D721Med (cell line): ENCODE measurements at places on chromosomes 7 and 10.

DNA sequence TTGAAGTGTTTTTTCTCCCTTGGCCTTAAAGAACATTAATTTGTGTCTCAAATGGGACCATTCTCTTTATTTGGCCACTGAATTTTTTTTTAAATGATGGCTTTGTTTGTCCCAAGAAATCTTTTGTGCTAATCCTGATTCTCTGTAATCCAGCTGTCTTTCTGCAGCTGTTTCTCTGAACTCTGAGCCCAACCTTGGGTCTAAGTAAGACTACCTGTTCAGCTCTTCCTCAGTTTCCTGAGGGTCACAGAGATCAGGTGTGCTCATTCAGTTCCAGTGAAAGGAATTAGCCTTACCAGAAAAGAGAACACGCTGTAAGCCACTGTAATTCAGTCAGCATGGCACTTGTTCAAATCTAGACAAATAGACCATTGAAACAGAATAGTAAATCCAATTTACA lies 94.2 kb downstream of the ANKIB1 start:
- no peak for DNase-seq

GRCh38 chr7:87448388-87448787 lies 27.1 kb downstream of the ABCB4 start:
- no peak for DNase-seq

GRCh38 chr10:89233033-89233432 lies 18.5 kb downstream of the LIPA start:
- no peak for DNase-seq

- no peak for DNase-seq
Observed at GRCh38 chr10:34467902-34468301, 347.2 kb downstream of the PARD3 start.

DNA sequence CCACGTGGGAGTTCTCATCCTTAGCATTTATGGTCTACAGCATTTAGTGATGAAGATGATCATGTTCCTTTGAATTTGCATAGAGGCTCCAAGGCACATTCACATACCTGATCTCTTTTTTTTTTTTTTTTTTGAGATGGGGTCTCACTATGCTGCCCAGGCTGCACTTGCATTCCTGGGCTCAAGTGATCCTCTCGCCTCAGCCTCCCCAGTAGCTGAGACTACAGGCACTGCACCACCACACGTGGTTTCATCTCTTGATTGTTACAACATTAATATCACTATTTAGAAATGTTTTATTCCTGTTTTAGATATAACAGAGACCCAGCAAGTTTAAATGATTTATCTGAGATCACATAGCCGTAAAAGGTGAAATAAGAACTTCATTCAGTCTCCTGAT lies 13.8 kb downstream of the CDHR3 start:
- no peak for DNase-seq

- no peak for DNase-seq
Observed at GRCh38 chr7:36994456-36995112, 270.3 kb upstream of the AOAH start.

- DNase-seq = no peak
Observed at GRCh38 chr10:29879862-29880261, 179.5 kb downstream of the JCAD start.

DNA sequence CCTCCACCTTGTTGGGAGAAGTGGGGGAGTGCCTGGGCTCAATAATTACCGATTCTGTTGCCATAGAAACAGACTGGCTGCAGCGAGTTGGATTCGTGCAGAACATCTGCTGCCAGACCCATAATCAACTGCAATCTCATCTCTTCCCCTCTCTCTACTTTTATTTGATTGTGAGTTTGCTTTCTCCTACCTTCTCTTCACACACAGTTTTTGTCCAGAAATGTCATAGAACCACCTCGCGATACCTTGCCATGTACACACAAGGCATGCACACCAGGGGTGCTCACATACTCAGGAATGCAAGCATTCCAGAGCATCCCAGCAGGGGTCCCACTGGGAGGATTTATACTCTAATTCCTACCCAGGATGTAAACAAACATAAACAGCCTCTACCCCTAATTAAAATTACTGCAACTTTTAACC lies 262.2 kb upstream of the AOAH start:
- DNase-seq = no peak

GRCh38 chr10:28925121-28925663 lies 247.9 kb downstream of the BAMBI start:
- DNase-seq = no peak
